Lung microvascular endothelial cell (primary cell): ENCODE measurements at places on chromosomes 4 and X. TPM values are rescaled to one million over a fixed set of nuclear protein-coding genes. Genes with fewer than 3 reads are reported as not detected.

Gene MAGEE2
- not detected in 2 replicates for total RNA-seq

Gene ZDHHC15
- not detected in 2 replicates for total RNA-seq

Gene TRIM60
- not detected in 2 replicates for total RNA-seq

Gene CNKSR2
- not detected in 2 replicates for total RNA-seq

Gene NLRP2B
- under 0.01 TPM in 1 of 2 replicates, not detected in the other for total RNA-seq

Gene LRAT
- not detected in 2 replicates for total RNA-seq

Gene HELT
- not detected in 2 replicates for total RNA-seq

Gene SOWAHD
- total RNA-seq = not detected in 2 replicates

Gene GAGE12F
- total RNA-seq = not detected in 2 replicates

Gene NIPAL1
- total RNA-seq = under 0.01 and 0.20 TPM in 2 replicates

Gene ASB11
- not detected in 2 replicates for total RNA-seq

Gene NPY2R
- total RNA-seq = not detected in 2 replicates

Gene PNMA6A
- 1.1 and 1.6 TPM in 2 replicates for total RNA-seq

Gene ARX
- total RNA-seq = not detected in 2 replicates

Gene RFC1
- total RNA-seq = 44.2 and 66.7 TPM in 2 replicates

Gene ATOH1
- not detected in 2 replicates for total RNA-seq

Gene DDX53
- total RNA-seq = not detected in 2 replicates

Gene NOX1
- total RNA-seq = not detected in 2 replicates

Gene ESX1
- total RNA-seq = 2.6 TPM in 1 of 2 replicates, not detected in the other

Gene CHM
- total RNA-seq = 14.6 and 20.2 TPM in 2 replicates

Gene TEX28
- total RNA-seq = not detected in 2 replicates

Gene CD38
- 10.9 and 11.1 TPM in 2 replicates for total RNA-seq

Gene CCNB3
- total RNA-seq = 0.22 and 0.40 TPM in 2 replicates

Gene C4orf54
- under 0.01 TPM in 1 of 2 replicates, not detected in the other for total RNA-seq

Gene NXF2B
- not detected in 2 replicates for total RNA-seq

Gene TADA2B
- 6.1 and 9.5 TPM in 2 replicates for total RNA-seq

Gene ART3
- not detected in 2 replicates for total RNA-seq

Gene MAGEA2B
- total RNA-seq = not detected in 2 replicates

Gene USP26
- total RNA-seq = not detected in 2 replicates

Gene TEX13B
- total RNA-seq = not detected in 2 replicates

Gene CHIC1
- total RNA-seq = 4.8 and 5.8 TPM in 2 replicates

Gene EGFL6
- not detected in 2 replicates for total RNA-seq

Gene TEC
- total RNA-seq = 0.22 and 1.8 TPM in 2 replicates

Gene PHOX2B
- total RNA-seq = not detected in 2 replicates

Gene BEX5
- not detected in 2 replicates for total RNA-seq

Gene HSFX4
- total RNA-seq = not detected in 2 replicates

Gene TGIF2LX
- not detected in 2 replicates for total RNA-seq

Gene MSMO1
- 93.7 and 101 TPM in 2 replicates for total RNA-seq

Gene REELD1
- not detected in 2 replicates for total RNA-seq

Gene DSPP
- not detected in 2 replicates for total RNA-seq

Gene TCEAL6
- not detected in 2 replicates for total RNA-seq

Gene AREG
- under 0.01 and 0.22 TPM in 2 replicates for total RNA-seq

Gene NAA11
- not detected in 2 replicates for total RNA-seq
